WERI-Rb-1 (cell line): ENCODE measurements at places on chromosomes 2 and 18.

- no peak for DNase-seq
Observed at GRCh38 chr2:59076079-59076619, 835.0 kb upstream of the FANCL start.

DNA sequence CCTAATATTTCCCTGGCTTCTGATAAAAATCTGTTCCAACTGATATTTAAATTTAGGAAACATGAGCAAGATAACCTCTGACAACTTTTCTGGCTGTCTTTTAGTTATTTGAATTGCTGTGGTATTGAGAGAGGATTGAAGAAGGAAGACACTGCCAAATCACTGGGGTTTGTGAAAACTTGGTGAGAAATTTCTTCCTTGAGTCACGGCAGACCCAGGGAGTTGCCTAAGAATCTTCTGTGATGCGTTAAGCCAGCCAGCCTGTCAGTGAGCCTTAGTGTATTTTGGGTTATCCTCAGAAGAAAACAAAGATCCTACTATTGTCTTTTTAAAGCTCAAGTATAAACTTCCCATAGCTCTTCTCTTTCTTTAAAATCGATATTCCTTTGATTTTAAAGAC is 17.5 kb upstream of the DOK6 start:
- DNase-seq, result no peak

DNA sequence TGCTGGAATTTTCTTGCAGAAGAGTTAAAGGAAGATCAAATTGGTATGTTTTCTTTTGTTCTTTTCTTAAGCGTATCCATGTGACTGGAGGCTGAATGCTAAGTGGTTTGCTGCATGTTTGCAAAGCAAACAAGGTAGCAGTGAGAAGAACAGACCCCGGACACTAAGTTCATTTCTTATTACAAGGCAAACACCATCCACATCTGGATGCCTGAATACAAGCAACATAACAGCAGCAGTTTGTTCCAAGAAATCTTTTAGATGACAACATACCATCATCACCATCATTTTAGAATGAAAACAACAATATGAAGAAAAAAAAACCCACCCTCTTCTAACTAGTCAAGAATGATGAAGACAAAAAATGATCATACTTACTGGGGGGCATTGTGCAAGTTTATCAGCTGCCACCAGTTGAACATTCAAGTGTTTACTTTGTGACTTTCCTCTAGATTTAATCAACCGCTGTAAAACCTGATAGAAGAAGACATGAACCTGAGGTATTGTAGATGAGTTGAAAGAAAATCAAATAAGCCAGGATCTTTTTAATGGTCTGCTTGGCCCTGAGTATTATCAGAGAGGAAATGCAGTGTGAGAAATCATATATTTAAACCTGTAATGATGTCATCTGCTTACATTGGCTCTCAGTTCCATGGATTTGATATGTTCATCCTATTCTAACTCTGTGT is 25.0 kb upstream of the ARL5A start:
- no peak for DNase-seq

DNA sequence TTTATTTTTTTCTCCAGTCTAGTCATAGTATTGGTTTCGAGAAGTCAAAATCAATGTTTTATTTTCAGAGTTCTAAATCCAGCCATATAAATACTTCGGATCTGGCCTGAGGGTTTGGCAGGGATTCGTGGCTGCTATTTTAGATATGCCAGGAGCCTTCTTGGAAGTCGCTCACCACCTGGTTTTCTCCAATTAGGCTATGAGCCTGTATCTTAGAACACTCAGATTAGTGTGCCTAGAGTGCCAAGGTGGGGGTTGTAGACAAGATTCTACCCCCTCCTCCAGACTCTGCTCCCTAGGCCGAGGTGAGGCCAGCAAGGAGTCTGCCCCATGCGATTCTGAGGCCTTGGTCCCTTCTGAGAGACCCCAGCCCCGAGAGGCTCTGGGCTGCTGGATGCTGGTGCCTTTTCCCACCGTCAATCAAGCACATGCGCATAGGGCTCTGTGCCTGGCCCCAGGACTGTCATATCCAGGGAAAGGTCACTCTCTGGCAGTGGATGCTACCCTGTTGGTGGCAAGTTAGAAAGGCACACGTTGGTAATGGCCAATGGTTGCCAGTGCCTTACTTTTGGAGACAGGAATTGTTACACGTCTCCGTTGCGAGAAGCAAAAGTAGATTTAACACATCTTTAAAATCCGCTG is 197.1 kb downstream of the AGAP1 start:
- no peak for DNase-seq

- no peak for DNase-seq
Observed at GRCh38 chr2:96914332-96914731, 44.5 kb upstream of the SEMA4C start.

- DNase-seq, result no peak
Observed at GRCh38 chr2:219296631-219297391, 12.4 kb downstream of the PTPRN start.

DNA sequence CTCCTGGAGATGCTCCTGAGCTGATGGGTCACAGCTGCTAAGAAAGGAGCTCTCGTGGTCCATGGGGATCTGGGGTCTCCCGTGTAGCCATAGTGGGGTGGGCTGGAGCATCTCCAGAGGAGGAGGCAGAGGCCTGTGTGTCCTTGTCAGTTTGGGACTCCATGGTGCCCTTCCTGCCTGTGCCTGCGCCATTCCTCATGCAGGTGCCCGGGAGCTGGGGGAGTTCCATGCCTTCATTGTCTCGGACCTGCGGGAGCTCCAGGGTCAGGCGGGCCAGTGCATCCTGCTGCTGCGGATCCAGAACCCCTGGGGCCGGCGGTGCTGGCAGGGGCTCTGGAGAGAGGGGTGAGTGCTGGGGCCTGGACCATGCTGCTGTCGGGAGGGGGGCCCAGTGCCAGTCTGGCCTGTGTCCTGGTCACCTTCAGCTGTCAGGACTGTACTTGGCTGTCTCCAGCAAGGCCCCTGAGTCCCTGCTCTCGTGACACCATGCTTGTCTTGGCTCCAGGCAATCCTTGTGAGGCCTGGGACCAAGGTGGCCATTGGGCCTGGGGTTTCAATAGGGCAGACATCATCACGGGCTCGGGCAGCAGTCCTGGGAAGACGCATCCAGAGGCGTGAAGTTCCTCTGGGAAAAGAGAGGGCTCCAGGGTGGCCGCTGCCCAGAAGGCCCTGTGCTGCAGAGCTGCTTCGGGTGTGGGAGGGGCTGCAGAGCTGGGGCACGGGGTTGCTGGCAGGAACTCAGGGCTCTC is 7.3 kb downstream of the CAPN10 start:
- peak; percentile 4 for DNase-seq

DNA sequence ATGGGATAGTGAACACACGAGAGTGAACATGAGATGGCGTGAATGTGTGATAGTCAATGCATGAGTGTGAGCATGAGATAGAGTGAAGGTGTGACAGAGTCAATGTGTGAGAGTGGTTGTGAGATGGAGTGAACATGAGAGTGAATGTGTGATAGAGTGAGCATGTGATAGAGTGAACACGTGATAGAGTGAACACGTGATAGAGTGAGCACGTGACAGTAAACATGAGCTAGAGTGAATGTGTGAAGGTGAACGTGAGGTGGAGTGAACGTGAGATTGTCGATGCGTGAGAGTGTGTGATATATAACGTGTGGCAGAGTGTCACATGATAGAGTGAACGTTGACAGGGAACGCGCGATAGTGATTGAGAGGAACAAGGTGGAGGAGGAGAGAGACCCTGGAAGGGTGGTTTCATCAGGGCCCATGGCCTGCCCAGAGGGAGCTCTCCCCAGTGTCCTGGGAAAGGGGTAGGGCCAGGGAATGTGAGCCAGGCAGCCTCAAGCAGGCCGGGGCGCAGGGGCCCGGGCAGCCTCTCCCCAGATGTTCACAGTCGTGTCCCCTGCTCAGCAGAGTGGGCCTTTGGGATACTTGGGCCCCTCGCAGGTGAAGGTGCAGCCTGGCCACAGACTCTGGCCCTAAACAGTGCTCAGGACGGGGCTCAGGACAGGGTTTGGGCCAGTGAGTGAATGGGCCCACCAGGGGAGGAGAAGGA is 516.9 kb downstream of the EIPR1 start:
- DNase-seq, result no peak

DNA sequence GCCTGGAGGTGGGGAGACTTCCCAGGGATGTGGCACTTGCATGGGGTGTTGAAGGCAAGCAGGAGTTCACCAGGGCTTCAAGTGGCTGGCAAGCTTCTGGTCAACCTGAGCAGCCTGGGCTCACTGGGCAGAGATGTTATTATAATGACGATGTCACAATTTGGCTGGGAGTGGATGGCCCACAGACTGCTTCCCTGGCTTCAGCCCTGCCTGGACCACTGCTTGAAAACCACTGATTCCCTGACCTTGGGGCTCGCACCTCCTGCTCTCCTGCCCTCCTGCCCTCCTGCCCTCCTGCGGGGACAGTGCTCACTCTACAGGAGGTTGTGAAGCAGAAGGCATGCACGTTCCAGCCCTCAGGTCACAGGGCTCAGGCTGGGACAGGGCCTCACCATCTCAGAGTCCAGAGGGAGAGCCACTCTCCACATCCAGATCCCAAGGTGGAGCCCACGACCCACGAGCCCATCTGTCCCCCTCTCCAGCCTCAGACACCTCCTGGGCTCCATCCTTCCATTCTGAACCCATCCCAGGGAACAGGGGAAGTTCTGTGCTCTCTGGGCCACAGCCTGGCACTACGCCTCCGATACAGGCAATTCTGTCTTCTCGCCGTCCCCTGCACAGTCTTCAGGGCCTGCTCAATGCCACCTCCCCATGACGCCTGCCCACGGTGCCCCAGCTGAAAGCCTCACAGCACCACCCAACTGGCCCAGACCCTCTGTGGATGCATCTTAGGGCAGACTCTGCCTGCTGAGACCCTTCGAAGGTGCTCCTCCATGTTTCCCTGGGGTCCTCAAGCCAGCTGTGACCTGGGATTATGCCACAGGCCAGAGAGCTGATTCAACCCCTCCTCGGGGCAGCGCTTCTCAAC is 241.6 kb upstream of the RAB6C start:
- no peak for DNase-seq

- DNase-seq, result no peak
Observed at GRCh38 chr2:237256887-237257286, 157.1 kb downstream of the COL6A3 start.

GRCh38 chr18:48417985-48418384 is 8.8 kb upstream of the ZBTB7C start:
- DNase-seq, result no peak

DNA sequence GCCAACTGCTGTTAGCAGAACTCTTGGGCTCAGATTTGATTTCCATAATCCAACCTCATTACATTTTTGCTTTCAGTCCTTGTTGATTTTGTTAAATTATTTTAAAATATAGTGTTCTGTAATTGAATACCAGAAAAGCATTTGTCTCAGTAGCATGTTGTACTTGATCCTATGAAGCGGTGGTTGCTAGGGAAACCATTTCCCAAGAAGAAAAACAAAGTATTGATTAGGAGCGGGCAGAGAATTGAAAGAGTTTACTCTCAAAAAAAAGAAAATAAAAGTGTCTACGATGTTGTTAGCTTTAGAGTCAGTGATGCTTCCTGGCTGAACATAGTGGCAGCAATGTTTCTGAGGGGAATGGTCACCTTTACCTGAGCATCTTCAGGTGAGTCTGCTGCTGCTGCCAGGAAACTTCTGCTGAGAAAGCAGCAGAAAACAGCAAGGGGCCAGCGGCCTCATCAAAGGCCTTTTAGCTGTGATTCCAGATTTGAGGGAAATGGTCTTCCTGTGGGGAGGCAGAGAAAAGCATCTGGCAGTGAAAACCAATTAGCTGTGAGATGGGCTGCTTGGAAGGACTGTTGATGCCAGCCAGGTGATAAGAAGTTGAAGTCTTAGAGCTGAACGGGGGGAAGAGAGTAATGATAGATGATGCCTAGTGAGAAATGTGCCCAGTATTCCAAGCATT is 37.1 kb downstream of the CRIM1 start:
- DNase-seq, result no peak

GRCh38 chr2:26442707-26443106 is 35.2 kb downstream of the OTOF start:
- no peak for DNase-seq

- no peak for DNase-seq
Observed at GRCh38 chr2:232293191-232293590, 85.4 kb upstream of the ALPP start.
